Astrocyte (in vitro differentiated cells and primary cell): ENCODE measurements at places on chromosomes 4 and X. TPM values are rescaled to one million over a fixed set of nuclear protein-coding genes. Genes with fewer than 3 reads are reported as not detected.

- H3K4me1 ChIP-seq: no peaks in the 10 kb centered on the region
- H3K27me3 ChIP-seq: no peaks in the 10 kb centered on the region
- no peaks in the 10 kb centered on the region for H3K36me3 ChIP-seq
Observed at GRCh38 chrX:13194291-13195103, 125.4 kb downstream of the ATXN3L start.

DNA sequence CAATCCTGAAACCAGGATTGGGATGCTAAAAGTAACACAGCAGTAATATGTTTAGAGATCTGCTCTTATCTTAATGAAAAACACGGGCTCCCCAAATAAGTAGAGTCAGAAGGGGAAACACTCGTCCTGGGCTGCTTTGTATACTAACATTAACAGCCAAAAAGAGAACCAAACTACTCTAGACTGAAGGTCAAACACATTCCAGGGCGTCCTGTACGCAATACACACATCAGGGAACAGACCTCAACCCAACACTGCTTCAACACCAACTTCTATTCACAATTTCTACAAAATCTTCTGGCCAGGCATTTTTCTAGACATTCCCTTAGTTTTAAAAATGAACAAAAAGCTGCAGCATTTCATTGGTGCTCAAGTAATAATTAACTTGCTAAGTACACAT lies 21.4 kb downstream of the FAT1 start:
- no peak for DNase-seq
- peaks cover 22% of the 10 kb centered on the region for H3K36me3 ChIP-seq
- H3K4me3 ChIP-seq: no peak overlapping the region

GRCh38 chr4:29002151-29002550 lies 1718.0 kb upstream of the PCDH7 start:
- no peak overlapping the region for H3K4me3 ChIP-seq
- DNase-seq: no peak
- H3K4me1 ChIP-seq: no peaks in the 10 kb centered on the region
- no peak overlapping the region for H3K27ac ChIP-seq
- no peaks in the 10 kb centered on the region for H3K27me3 ChIP-seq

The ARL9 gene
- total RNA-seq: 0.73 and 1.2 TPM in 2 replicates
